ENCODE measurements at places on chromosomes 2 and 18.

GRCh38 chr2:241035818-241036396 is 37.5 kb downstream of the SNED1 start:
- no peak for DNase-seq

DNA sequence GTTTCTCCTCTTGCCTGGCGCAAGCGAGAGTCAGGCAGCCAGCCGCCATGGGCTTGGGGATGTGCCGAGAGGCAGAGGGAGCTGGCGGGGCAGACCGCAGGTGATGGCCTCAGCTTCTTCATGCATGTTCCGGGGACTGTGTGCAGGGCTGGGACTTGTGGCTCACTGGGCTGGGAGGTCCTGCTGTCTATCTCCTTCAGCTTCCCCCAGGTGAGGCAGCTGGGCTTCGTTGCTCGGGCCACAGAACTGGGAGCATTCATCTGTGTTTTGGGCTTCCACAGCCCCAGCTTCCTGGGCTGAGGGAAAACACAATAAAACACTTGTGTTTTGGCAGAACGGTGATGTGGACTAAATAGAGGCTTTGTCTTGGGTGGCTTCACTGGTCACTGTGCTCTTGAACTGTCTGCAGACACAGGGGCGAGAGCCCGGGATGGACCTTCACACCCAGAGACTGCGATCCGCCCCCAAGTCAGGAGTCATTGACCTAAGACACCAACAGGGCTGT is 93.5 kb downstream of the DYSF start:
- DNase-seq = no peak

GRCh38 chr2:134973241-134974138 is 54.9 kb downstream of the CCNT2 start:
- no peak for DNase-seq

- DNase-seq = no peak
Observed at GRCh38 chr2:33607251-33607721, 8.2 kb upstream of the FAM98A start.

GRCh38 chr18:8703092-8703709 is 2.2 kb upstream of the MTCL1 start:
- DNase-seq = no peak

DNA sequence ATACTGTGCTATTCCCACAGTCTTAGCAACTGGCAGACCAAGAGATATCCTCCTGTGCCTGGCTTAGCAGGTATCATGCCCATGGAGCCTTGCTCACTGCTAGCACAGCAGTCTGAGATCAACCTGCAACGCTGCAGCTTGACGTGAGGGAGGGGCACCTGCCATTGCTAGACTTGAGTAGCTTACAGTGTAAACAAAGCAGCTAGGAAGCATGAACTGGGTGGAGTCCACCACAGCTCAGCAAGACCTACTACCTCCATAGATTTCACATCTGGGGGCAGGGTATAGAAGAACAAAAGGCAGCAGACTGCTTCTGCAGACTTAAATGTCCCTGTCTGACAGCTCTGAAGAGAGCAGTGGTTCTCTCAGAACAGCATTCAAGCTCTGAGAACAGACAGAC is 74.8 kb downstream of the AKAIN1 start:
- DNase-seq = no peak

GRCh38 chr18:500632-501405 is at the start of gene COLEC12:
Gene COLEC12 (minus strand): TSS chr18:500701. CDS start chr18:500514, 187 bp downstream.
- DNase-seq = no peak

- DNase-seq = no peak
Observed at GRCh38 chr18:31206787-31207381, 44.2 kb upstream of the DSC1 start.

DNA sequence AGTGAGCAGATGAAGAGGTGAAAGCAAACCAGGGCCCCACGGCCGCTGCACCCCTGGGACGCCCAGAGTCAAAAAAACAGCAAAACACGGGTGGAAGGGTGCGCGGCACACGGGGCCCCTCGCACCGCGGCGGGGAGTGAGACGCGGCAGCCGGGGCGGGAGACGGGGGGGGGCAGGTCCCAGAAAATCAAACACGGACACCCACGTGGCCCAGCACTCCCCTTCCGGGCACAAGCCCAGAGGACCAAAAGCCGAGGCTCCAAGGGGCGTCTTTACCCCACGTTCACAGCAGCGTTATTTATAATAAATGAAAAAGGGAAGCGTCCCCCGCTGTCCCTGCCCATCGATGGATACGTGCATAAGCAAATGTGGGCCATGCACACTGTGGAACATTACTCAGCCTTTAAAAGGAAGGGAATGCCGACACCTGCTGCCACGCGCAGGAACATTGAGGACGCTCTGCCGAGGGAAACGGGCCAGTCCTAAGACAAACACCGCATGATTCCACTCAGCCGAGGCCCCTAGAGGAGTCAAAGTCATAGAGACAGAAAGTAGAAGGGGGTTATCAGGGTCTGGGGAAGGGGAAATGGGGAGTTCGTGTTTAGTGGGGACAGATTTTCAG is 677 bp upstream of the COPS9 start:
- DNase-seq = peak; percentile 39

DNA sequence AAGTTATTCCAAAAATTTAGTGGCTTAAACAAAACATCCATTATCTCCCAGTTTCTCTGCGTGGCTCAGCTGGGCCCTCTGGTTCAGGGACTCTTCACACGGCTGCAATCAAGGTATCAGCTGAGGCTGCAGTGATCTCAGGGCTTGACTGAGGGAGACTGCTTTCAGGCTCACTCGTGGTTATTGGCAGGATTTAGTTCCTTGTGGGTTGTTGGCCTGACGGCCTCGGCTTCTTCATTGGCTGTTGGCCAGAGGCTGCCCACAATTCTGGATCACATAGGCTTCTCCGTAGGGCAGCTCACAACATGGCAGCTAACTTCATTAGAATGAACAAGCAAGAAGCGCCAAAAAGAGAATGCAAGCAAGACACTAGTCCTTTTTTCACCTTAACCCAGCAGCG is 90.1 kb downstream of the ABI2 start:
- DNase-seq = no peak

- DNase-seq = peak; percentile 74
Observed at GRCh38 chr2:161166538-161167409, 6.5 kb downstream of the TANK start.

GRCh38 chr2:97919858-97920257 is 75.9 kb downstream of the TMEM131 start:
- DNase-seq = no peak

- peak; percentile 57 for DNase-seq
Observed at GRCh38 chr2:96144481-96145035, 682 bp downstream of the DUSP2 start.

- DNase-seq = no peak
Observed at GRCh38 chr2:33486544-33486943, 10.1 kb downstream of the RASGRP3 start.

DNA sequence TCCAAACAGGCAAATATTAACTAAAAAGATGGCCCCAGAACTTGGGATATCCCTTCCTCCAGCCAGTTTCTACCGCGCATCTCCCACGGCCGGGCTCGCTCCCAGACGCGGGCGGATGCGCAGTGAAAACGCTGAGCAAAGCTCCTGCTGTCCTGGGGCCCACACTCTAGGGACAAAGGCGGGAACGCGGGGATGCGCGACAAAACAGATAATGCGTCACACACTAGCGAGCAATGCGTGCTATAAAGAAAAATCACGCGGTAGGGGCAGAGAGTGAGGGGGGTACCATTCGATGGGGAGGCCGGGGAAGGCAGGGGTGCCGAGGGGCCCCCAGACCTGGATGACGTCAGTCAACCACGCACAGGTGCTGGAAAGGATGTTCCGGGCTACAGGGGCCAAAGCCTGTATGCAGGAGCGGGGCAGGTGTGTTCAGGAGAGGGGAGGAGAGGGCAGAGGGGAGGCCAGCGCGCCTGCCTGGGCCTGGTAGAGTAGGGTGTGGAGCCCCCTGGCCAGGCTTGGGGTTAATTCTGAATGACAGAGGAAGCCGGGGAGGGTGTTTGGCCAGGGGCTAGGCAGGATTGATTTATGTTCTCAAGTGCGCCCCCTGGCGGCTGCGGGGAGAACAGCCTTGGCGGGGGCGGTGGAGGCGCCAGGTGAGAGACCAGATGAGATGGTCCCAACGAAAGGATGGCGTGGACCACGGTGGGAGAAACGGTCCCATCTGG is 14.9 kb upstream of the ITM2C start:
- DNase-seq = peak; percentile 78

- DNase-seq = no peak
Observed at GRCh38 chr2:111030260-111030891, 90.3 kb upstream of the BCL2L11 start.

GRCh38 chr2:64392529-64392928 is 61.4 kb upstream of the LGALSL start:
- no peak for DNase-seq

- DNase-seq = no peak
Observed at GRCh38 chr18:4986066-4986465, 211.0 kb downstream of the AKAIN1 start.

GRCh38 chr2:9693196-9693491 is 62.3 kb upstream of the YWHAQ start:
- DNase-seq = peak; percentile 31

DNA sequence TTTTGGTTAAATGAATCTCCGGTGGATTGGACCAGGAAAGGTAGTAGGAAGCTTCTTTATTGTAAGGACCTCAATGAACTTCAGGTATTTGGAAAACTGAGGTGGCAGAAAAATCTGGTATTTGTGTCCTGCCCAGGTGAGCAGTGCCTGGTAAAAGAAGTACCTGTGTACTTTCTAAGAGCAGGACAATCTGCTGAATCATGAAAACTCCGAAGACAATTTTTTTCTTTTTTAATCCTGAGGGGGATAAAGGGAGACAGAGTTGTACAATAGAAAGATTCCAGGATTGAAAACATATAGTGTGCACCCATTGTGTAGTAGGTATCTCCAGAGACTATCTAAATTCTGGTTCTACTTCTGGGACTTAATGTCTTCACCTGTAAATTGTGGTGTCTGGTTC is 191.8 kb upstream of the SPOPL start:
- DNase-seq = no peak

GRCh38 chr18:55069497-55069896 is 110.2 kb upstream of the CCDC68 start:
- no peak for DNase-seq

- DNase-seq = no peak
Observed at GRCh38 chr2:165874445-165875039, 79.0 kb downstream of the TTC21B start.

DNA sequence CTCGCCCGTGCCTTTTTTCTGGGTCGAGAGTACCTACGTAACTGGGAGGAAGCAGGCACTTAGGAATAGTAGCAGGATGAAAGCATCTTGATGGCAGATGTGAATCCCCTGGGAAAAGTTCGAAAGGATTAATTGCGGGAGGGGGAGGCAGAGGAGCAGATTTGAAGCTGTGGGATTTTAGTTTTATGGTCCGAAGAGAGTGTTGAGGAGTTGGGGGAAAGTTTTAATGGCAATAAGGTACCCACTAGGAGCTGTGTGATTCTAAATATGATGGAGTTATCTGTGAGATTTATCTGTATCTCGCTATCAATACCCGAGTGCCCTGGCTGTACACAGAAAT is 1.1 kb downstream of the AGFG1 start:
- DNase-seq = no peak

DNA sequence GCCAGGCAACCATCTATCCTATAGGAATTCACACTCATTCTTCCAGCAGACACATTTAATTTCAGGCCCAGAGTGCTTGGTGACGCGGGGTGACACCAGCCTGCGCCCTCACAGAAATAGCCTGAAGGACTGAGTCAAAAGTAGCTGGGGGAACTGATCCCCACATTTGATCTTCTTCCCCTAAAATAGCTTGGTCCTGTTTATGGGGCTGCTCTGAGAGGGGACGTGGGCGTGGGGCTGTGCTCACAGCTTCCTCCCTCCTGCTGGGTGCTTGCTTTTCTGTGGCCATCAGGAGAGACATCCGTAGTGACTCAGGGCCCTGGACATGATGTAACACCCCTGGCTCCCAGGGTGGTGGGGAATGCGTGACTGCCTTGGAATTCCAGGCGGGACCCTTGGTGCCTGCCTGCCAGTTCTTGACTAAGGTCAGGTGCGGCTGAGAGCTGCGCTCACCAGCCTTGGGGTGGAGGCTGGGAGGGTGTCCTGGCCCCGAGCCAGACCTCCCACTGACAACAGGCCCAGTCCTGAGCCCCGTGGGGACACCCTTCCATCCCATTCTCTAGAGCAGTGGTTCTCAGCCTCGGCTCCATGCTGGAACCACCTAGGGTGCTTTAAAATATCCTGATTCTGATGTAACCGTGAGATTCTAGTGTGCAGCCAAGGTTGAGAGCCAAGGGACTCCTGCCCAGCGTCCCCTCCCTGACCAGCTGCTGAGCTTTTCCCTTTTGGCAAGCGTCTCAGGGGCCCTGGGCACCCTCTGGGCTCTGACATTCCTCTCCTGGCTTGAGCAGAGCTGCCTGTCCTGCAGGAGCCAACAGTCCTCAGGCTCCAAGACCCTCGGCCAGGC is 47.4 kb upstream of the SMAD7 start:
- DNase-seq = no peak

- no peak for DNase-seq
Observed at GRCh38 chr2:151230627-151231140, 31.0 kb downstream of the RBM43 start.

GRCh38 chr2:46781468-46782189 is 134.0 kb downstream of the MCFD2 start:
- DNase-seq = no peak

DNA sequence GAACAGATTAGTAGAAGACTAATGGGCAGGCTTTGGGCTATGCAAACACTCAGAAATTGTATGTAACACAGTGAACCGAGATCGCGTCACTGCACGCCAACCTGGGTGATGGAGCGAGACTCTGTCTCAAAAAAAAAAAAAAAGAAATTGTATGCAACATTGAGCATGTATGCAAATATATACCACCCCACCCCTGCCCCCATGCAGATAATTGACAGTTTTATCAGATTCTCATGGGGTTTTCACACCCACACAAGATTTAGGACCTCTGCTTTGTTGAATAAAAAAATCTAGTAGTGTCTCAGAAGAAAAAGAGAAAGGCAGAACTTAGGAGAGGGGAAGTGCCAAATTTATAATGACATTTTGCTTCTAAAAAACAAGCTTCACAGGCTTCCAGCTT is 131.6 kb upstream of the FN1 start:
- no peak for DNase-seq

GRCh38 chr2:9889812-9890261 is 46.6 kb downstream of the TAF1B start:
- DNase-seq = no peak

DNA sequence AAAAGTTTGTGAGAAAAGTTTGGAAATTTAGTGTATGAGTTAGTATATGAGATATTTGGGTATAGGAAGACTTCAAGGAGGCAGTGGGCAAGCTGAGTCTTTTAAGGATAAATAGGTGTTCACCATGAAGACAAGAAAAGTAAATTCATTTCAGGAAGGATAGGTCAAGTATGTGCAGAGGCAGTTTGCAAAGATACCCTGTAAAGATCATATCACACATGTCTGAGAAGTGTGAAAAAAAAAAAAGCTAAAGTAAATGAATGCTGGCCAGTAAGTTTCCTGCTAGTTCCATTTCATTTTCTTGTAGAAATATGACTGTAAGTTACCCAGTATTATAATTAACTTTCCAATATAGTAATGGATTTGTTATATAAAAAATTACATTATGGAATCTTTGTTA is 131.0 kb downstream of the PHLPP1 start:
- DNase-seq = no peak

DNA sequence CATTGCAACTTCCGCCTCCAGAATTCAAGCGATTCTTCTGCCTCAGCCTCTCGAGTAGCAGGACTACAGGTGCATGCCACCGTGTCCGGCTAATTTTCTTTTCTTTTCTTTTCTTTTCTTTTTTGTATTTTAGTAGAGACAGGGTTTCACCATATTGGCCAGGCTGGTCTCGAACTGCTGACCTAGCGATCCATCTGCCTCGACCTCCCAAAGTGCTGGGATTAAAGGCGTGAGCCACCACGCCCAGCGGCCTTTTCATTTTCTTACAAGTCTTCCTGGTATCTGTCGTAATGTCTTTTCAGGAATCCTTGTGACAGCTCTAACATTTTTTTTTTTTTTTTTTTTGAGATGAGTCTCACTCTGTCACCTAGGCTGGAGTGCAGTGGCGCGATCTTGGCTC is 66.4 kb upstream of the EDAR start:
- no peak for DNase-seq
